Stimulated activated CD4-positive, alpha-beta T cell treated with anti-CD3 and anti-CD28 coated beads, Interleukin-2, amount 100 ng/mL, for 48 hours (primary cell): ENCODE measurements at places on chromosomes 11 and 22.

GRCh38 chr11:75543806-75544205 is 18.1 kb upstream of the GDPD5 start:
- DNase-seq: no peak

DNA sequence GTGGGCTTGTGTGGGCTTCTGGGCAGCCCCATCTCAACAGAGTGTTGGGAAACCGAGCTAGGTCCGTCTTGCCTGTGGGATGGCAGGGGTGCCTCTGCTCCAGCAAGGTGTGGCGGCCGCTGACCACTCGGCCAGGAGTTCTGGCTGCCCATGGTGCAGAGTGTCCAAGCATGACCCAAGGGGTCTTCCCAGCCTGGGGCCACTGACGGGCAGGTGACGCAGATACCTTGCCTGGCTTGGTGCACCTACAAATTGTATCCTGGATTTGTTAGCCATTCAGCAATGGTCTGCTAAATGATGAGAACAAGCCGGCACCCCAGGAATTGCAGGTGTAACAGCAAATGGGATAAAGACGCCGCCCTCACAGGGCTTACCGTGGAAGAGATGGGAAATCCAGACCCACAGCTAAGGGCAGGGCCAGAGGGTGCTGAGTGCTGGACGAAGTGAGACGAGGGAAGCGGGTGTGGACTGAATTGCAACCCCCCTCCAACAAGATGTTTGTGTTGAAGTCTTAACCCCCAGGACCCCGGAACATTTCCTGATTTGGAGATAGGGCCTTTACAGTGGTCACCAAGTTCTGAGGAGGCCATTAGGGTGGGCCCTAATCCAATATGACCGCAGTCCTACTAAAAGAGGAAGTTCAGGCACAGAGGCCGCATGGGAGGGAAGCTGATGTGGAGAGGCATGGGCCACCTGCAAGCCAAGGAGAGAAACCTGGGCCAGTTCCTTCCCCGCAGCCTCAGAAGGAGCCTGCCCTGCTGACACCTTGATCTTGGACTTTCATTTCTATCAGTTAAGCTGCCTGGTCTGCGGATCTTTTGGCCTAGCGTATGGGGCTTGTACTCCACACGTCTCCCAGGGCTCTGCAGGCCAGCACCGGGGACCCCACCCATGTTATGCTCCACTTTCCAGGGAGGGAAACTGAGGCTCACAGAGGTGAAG is 45.2 kb upstream of the LINC01488 start:
- no peak for DNase-seq

DNA sequence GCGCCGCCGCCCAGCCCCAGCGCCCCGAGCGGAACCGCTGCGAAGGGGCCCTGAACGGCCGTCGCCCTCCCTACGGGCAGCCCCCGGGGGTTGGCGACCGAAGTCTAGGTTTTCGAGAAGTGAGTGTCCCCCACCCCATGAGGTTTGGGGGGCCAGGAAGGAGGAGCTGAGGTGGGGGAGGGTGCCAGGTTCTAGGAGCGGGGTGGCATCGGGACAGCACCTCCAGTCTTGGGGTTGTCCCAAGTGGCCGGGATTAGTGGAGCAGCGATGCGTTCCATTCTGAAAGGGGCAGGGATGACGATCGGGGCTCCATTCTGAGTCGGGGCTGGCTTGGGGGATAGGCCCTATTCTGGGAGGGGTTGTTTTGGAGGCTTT is 408 bp downstream of the PPP2R5B start:
- DNase-seq: no peak

- peak; percentile 54 for DNase-seq
Observed at GRCh38 chr11:61777234-61778090, 14.9 kb downstream of the TMEM258 start.

DNA sequence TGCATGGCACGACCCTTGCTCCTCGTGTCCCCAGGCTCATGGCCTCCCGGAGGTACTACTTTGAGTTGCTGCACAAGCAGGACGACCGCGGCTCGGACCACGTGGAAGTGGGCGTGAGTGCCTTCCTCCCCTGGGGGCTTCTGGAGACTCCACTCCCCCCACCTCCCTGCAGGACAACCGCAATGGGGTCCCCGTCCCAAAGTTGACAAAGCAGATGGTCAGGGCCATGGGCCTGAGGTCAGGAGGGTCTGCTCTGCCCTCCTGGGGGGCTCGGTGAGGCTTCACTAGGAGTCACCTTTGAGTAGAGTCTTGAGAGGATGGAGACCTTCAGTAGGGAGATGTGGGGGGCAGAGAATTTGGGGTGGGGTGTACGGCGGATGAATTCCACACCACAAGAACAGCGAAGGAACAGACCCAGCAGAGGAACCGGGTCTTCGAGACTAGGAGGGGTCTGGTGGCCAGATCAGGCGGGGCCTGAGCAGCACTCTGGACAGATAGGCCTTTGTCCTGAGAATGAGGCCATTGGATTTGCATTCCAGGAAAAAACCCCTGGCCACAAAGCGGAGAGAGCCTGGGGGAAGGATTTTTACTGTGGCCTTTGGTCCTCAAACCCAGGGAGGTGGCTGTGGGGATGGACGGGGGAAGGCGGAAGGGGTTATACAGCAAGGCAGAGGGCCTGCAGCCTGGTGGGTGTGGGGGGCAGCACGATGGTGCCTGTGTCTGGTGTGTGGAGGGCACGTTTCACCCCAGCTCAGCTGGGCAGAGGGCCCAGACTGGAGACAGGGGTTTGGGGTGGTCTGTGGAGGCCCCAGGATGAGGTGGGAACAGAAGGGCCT is 4.6 kb downstream of the B4GALNT4 start:
- no peak for DNase-seq

DNA sequence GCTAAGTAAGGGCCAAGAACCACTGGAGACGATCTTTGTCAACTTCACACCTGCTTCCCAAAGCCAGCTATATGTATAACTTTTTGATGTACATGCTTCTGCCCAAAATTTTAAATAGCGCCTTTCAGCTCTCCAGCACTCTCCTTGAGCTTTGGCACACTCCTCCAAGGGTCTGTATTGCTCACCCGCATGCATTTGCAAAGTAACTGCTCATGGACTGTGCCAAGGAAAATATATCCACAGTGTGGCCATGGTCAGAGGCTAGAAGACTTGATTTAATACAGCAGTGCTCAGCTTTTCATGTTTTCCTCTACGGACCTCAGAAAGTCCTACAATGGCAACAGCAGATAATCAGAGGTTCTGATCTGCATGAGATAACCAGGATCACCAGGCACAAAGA is 550.1 kb downstream of the SOX6 start:
- DNase-seq: no peak

- no peak for DNase-seq
Observed at GRCh38 chr11:115161876-115162275, 342.3 kb downstream of the CADM1 start.

GRCh38 chr11:350723-351255 is 18.5 kb upstream of the B4GALNT4 start:
- DNase-seq: no peak

DNA sequence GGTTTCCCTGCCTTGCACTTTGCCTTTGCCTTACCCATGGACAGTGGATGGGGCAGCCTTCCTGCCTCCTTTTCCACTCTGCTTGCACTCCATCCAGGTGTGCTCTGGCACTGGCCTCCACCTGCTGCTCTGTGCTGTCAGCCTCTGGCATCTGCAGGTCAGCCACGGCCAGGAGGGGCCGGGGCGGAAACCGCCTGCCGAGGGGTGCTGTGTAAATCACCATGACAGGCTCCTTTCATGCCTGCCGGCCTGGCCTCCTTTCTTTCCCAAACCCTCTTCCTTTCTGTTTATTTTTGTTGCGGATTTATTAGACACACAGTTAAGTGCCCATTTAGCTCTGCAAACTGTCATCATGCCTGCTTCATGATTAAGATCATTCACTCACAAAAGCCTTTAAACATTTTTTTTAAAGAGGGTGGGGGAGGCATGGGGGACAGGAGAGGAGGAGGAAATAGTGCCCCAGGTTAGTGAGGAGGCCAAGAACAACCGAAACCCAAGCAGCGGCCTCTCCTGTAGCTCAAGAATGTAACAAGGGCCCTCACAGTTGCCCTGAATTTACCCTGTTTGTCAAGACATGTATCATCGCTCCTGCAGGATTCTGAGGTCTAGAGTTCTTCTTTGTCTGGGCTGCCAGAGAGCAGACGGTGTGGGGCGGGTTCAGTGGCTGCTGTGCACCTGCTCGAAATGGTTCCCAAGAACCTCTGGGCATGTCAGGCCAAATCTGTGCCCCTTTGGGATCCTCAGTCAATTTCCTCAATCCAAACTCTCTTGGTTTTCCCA is 83.3 kb downstream of the BARX2 start:
- DNase-seq: no peak

DNA sequence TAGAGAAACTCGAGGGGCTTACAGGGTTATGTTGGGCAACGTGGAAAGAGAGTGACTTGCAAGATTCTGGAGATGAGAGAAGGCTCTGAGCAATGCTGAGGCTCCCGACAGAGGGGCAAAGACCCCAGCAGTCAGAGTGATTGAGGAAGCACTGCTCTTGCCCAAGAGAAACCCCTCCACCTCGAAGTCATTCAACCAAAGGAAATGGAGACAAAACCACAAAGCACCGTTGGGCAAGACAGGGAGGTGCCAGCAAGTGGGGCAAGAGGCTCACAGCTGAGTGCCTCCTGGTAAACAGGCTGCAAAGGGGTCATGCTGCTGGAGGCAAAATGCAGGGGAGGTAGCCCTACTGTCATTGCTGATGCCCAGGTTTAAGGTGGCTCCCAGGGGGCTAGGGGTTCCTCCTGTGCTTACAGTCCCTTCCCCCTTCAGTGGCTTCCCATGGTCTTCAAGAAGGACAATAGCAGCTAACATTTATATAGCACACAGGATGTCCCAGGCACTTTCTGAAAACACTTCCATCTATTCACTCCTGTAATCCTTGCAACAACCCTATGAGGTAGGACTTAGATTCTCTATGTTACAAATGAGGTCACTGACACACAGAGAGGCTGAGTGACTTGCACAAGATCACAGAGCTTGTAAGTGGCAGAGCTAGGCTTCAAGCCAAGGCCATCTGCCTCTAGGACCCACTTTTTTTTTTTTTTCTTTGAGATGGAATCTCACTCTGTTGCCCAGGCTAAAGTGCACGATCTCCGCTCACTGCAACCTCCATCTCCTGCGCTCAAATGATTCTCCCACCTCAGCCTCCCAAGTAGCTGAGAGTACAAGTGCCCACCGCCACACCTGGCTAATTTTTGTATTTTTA is 18.1 kb upstream of the MYH9 start:
- no peak for DNase-seq

GRCh38 chr11:16986434-16987204 is 27.6 kb downstream of the PLEKHA7 start:
- peak; percentile 33 for DNase-seq

DNA sequence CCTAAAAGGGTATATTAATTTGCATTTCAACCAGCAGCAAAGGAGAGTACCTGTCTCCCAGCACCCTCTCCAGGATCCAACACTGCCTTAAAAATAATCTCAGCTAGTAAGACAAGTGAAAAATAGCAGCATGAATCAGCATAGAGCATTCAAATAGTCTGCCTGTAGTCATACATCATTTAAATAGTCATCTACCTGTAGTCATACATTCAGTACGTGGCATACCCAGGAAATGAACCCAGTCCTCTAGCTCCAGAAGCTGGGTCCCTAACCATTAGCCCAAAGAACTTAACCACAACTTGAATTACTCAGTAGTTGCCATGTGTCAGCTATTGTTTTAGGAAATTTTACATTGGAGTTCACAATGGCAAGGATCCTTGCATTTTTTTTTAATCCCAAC is 9.3 kb downstream of the TENM4 start:
- DNase-seq: no peak

DNA sequence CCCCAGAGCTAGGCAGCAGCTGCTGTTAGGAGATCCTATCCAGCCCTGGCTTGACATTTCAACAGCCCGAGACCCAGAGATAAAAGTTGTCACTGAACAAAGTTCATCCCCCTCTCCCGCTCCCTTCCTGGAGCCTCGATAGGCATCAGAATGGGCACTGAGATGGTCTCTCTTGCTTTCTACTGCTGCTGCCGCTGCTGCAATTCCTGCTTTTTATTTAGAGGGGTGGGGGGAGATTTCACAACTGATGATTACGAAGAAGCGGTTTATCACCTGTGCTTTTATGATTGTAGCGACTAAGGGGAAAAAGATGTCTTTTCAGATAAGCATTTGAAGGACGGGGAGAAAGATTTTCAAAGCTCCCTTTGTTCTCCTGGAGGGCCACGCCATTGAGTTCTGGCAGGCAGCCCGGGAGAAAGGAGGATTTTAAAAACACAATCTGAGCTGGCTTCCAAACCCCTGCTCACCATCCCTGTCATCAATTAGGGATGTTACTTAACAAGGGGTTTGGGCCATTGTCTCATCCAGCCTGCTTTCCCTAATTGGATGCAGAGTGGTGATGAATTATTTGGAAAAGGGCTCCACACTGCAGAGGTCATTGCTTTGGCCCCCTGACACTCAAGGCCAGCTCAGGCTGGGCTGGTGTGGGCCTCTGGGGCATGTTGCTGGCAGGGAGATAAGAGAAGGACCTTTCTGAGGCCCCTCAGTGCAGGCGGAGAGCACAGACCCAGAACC is 344.7 kb downstream of the BUD13 start:
- no peak for DNase-seq

DNA sequence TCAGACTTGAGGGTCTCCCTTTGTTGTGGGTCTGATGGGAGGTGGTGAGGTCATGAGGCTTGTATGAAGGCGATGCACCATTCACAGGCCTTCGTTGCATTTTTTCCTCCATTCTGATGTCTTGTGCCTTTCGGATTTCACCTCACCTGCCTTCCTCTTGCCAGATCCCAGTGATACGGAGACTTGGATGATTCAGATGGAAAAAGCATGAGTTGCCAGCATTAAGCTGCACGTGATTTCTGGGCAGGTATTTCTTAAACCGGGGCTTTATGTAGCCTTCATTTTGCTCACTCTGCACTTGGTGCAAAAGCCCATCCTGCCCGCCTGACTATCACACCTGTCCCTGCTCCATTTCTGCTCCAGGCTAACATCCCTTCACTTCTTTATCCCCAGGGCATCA is 216.7 kb downstream of the SNX19 start:
- no peak for DNase-seq

GRCh38 chr11:62497132-62497801 is 49.3 kb downstream of the AHNAK start:
- peak; percentile 7 for DNase-seq

DNA sequence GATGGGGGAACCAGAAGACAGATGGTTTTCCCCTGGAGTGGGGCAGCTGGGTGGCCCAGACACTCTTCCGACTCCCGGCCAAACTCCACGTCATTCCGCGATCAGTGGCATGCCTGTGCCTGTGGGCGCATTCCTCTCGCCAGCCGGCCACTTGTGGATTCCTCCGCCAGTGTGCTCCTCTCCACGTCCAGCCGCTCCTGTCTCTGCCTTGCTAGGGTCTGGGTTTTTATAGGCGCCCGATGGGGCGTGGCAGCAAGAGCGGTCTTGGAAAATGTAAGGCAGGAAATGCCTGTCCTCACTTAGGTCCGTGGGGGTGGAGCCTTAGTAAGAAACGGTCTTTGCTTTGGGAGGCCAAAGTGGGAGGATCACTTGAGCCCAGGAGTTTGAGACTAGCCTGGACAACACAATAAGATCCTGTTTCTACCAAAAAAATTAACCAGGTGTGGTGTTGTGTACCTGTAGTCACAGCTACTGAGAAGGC is 81.6 kb upstream of the SEPTIN5 start:
- DNase-seq: no peak

DNA sequence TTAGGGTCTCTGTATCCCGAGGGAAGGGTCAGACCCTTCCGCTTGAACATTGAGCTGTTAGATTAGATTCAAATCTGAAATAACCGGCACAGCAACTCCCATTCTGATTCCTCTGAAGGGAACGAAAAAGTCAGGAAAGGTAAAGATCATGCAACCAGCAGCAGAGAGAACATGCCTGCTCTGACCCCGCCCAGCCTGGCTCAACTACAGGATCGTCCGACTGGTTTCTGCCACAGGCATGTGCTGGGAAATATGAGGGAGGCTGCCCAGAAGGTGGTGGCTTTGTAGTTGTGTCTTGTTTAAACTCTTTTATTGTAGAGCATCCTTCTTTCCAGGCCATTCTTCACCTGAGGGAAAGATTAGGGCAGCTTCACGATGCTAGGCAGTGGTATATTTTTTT is 5.0 kb upstream of the MTNR1B start:
- DNase-seq: no peak
